SW480 (cell line): ENCODE measurements at places on chromosomes 12 and 14.

DNA sequence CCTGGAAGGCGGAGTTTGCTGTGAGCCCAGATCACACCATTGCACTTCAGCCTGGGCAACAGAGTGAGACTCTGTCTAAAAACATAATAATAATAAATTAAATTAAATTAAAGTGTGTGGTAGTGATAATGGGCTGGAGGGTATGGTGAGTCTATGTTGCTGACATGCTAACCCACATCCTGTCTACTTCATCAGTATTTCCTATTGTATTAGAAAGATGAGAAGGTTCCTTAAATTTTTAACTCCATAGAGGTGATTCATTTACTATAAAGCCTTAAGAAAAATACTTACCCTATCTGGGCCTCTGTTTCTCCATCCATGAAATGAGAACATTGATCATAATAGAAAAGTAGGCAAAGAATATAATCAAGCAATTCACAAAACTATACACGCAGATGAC lies 280.5 kb downstream of the FBXL14 start:
- no peak for DNase-seq

DNA sequence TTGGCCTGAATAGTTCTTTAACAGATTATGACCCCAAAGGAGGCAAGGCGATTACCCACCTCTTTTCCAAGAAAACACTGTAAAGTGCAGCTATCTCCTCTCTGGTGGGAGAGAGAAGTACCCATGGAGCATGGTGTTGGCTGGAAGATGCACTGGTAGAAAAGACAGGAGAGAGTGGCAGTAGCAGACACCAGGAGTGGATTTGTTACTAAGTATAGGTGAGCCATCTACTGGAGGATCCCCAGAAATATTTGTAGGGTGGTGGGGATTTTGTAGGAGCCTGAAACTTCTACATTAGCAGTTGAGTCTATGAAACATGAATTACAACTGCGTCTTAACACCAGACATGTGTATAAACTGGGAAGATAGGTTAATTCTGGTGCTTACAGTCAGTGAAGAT lies 148.0 kb downstream of the SLC38A4 start:
- DNase-seq = peak; percentile 71

- DNase-seq = no peak
Observed at GRCh38 chr14:75018694-75019093, 16.0 kb downstream of the EIF2B2 start.

DNA sequence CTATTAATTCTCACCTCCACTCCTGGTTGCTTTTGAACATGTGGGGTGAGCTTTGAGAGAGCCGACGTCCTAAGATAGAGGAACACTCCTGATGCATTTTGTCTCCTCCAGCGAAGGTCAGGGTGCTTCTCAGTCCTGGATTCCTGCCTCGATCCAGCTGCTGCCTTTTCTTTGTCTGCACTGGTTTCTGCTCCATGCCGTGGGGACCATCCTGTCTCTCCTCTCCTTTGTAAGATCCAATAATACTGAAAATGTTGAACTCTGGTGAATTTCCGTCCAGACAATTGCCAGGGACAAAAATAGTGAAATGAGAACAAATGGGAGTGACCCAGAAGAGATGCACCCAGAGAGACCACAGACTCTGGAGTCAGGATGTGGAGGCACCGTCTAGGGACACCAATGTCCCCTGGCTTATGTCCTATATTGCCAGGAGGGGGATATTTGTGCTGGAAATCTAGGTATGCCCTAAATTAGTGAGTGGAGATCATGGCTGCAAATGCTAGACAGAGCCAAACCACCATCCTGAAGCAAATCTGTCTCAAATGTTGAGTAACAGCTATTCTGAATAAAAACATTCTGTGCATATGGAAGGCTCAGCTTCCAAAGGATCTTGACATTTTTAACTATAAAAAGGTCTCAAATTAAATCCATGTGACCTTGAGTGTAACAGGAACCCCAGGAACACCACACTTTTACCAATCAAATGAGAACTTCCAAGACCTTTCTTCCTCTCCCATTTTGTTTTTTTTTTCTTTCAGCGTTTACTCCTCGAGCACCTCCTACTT lies 170.9 kb downstream of the PPM1H start:
- DNase-seq = no peak

DNA sequence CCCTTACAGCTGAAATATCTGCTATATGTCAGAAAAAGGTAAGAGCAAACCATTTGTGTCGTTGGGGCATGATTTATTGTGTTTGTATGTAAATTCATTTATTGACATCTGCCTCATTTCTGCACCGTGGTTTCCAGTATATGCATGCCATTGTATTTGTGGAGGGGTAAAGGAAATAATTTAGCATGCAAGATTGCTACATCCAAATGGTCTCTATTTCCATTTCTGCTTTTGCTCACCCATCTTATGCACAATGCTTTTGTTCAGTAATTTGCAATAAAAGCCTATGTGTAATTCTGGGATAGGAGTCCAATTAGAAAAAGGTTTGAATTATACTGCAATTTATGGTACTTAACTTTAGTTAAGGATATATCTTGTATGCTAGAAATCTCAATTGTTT lies 101.8 kb downstream of the UNC79 start:
- DNase-seq = no peak

GRCh38 chr12:107574691-107575090 lies 110.9 kb upstream of the PWP1 start:
- no peak for DNase-seq

- no peak for DNase-seq
Observed at GRCh38 chr12:11704089-11704488, 54.6 kb downstream of the ETV6 start.

GRCh38 chr12:58419905-58420304 lies 478.5 kb downstream of the ATP23 start:
- DNase-seq = no peak

GRCh38 chr14:96745500-96746051 lies 51.6 kb upstream of the VRK1 start:
- no peak for DNase-seq

GRCh38 chr12:88579161-88579517 lies 1.1 kb downstream of the KITLG start:
- DNase-seq = peak; percentile 71

- peak; percentile 53 for DNase-seq
Observed at GRCh38 chr12:54378796-54379397, 5.6 kb downstream of the ZNF385A start.

- no peak for DNase-seq
Observed at GRCh38 chr12:14665354-14666348, 30.7 kb downstream of the GUCY2C start.

DNA sequence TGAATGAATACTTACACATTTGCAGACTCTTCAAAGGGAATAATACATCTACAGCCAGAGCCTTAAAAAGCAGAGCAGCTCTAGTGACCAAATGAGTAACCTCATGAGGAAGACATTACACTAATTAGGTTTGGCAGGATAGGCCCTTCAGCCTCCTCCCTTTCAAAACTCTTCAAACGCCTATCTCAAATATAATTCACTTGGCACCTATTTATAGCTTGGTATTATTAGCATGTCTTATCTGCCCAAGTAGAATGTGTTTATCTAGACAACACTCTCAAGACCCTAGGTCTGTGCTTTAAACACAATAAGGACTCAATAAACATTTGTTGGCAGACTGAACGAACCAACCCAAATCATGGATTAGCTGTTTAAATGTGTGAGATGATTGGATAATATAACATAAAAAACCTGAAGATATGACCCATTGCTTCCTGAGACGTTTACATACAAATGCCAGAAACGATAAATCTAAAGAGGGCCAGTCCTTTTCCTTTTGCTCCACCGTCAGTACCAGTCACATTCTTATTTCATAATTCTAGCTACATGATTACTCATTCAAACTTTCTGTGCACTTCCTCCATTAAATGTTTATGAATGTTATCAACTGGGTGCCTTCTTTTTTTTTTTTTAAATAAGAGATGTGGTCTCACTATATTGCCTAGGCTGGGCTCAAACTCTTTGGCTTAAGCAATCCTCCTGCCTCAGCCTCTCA lies 123.3 kb downstream of the CEP83 start:
- no peak for DNase-seq

DNA sequence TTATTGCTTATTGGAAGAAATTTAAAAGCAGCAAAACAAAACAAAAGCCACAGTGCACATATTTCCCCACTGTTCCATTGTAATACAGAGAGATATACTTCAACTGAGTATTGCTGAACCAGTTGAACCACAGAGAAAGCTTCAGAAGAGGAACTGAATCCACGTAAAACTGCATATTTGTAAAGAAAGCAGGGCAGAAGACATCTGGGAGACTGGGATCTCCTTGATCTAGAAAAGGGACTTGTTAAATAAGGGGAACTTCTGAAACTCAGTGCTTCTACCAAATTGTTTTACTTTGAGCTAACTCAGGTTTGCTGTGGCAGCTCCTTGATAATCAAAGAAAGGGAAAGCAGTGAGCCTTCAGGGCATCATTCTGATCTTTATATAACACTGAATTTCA lies 411.1 kb upstream of the MDGA2 start:
- no peak for DNase-seq

DNA sequence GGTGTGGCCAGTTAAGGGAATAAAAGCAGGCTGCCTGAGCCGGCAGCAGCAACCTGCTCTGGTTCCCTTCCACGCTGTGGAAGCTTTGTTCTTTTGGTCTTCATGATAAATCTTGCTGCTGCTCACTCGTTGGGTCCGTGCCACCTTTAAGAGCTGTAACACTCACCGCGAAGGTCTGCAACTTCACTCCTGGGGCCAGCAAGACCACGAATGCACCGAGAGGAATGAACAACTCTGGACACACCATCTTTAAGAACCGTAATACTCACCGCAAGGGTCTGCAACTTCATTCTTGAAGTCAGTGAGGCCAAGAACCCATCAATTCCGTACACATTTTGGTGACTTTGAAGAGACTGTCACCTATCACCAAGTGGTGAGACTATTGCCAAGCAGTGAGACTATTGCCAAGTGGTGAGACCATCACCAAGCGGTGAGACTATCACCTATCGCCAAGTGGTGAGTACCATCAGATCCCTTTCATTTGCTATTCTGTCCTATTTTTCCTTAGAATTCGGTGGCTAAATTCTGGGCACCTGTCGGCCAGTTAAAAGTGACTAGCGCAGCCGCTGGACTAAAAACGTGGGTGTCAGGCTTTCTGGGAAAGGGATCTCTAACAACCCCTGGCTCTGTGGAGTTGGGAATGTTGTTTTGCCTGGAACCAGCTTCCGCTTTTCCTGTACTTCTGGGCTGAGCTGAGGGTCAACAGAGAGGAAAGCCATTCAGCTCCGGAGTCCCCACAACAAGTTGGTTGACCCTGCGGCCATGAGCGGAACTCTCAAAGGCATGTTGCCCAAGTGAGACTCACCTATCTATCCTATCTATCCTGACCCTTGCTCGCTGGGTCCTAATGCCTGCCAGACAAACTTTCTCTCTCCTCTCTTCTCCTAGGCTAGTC lies at the start of gene DHRS2:
Gene DHRS2 (plus strand): TSS at position 48 of the 895 bp plus-strand sequence. CDS start 2,501 bp downstream, outside the sequence.
- no peak for DNase-seq

DNA sequence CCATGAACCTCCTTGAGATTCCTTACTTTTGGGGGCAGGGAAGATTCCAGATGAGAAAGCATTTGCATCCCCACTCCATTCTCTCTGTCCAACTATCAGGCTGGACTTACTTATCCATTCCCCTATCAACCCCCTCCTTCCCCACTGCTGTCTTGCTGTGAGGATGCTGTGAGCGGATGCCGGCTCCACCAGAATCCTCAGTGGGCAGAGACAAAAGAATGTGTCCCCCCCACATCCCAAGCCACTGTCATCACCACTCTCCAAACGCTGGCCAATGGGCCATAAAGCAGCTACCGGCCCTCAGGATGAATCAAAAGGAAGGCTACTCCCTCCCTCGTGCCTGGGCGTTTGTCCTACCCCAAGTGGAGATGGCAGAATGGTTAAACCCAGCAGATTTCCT lies 173.0 kb upstream of the NTF3 start:
- no peak for DNase-seq

DNA sequence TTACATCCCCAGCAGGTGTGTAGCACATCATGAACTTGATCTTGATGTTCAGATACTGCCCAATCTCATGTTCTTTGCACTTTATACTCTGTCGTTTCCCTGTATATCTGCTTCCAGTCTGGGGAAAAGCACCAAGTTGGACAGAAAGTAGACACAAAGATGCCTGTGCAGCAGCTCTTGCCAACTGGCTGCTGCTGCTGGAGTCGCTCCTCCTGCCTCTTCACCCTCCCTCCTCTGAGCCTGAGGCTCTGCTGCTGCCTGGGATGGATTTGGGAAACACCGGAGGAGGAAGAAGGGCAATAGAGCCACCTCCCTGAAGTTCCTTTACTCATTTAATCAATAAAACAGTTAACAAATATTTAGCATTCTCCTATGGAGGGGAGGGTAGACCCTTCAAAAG lies 32.4 kb downstream of the ADCK1 start:
- no peak for DNase-seq

DNA sequence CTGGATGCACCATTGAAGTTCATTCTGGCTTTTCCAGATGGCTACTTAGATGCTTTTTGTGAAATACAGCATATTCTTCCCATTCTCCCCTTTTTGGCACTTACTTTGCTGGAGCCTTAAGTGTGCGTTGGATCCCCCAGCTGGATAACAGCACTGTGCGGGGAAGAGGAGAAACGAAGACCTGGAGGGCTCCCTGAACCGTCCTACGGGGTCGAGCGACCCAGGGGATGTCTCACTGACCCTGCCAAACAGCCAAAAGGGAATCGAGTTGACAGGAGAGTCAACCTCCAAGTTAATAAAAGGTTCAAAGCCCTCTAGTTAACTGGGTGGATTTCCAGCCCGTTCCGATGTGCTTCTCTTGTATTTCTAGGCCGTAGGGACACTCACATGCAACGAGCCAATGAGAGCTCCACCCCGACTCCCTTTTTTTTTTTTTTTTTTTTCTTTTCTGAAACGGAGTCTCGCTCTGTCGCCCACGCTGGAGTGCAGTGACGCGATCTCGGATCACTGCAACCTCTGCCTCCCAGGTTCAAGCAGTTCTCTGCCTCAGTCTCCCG lies 1.0 kb upstream of the CAMKK2 start:
- peak; percentile 60 for DNase-seq

- DNase-seq = peak; percentile 93
Observed at GRCh38 chr14:73462048-73462715, 3.8 kb upstream of the NUMB start.

- DNase-seq = no peak
Observed at GRCh38 chr12:120858306-120859088, 45.7 kb downstream of the SPPL3 start.

GRCh38 chr12:132021965-132022364 lies 72.2 kb downstream of the EP400 start:
- no peak for DNase-seq

DNA sequence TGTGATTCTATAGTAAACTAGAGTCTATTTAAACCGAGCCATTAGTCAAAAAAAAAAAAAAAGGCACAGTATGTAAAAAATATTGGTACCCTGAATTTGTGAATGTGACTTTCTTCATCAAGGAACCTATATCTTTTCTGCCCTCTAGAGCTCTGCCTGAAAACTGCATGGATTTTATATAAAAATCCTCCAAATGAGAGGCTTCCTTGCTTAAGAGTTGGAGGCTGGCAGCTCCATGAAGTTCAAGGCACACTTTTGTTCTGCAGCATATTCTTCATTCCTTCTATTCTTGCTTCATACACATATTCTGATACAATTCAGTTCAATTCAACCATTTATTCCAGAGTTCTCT lies 23.1 kb upstream of the NKX2-8 start:
- DNase-seq = peak; percentile 21
